IMR-90 (cell line): ENCODE measurements at places on chromosomes 12 and 14.
A peak's percentile ranks its signal among the peaks of the same experiment; 100 is the strongest.

DNA sequence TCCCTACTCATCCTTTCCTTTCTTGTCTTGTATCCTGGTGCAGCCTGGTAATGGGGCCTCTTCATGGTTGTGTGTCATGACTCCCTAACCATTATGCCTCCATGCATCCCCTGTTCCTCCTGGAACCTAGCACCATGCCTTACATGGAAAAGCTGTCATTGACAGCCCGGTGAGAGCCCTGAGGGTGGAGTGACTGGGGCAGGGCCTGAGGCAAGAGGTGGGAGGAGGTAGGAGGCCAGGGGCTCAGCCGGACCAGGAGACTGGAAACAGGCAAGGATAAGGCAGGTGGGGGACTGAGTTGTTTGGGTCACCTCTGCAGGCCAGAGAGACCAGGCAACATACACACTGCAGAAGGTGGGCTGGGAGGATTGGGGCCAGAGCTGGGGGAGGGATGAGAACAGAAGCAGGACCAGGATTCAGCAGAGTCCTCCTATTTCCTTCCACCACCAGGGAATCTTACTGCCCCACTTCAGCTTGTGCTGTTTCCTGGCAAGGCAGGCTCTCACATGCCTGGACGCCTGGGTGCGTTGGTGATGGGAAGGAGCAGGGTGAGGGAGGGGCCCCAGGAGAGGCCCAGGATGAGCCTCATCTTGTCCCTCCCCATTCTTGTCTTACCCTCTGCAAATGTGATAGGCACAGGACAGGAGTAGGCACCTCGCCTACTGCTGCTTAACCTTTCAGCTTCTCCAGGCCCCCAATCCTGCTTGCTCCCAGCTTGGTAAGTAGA lies at the start of gene LTB4R2:
Gene LTB4R2 (plus strand): TSS at position 603 of the 727 bp plus-strand sequence. CDS start 525 bp downstream, outside the sequence.
- DNase-seq, result no peak

- no peak for DNase-seq
Measured at GRCh38 chr14:36365766-36366165, 45.3 kb upstream of the MBIP start.

DNA sequence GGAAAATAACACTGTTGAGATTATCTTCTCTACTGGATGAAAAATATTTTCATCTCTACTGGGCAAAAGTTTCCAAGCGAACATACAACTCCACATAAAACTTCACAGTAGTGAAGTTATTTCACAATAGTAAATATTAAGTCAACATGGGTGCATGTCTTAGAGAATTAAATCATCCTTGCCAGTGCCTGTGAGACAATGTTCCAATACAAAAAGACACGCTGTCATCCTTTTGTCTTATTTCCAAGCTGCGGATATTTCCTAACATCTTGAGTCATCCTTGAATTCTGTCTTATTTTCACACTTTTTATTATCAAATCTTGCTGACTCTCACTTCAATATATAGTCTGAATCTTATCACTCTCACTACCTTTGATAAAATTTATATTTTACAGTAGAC lies 142.9 kb upstream of the KITLG start:
- peak; percentile 36 for DNase-seq

DNA sequence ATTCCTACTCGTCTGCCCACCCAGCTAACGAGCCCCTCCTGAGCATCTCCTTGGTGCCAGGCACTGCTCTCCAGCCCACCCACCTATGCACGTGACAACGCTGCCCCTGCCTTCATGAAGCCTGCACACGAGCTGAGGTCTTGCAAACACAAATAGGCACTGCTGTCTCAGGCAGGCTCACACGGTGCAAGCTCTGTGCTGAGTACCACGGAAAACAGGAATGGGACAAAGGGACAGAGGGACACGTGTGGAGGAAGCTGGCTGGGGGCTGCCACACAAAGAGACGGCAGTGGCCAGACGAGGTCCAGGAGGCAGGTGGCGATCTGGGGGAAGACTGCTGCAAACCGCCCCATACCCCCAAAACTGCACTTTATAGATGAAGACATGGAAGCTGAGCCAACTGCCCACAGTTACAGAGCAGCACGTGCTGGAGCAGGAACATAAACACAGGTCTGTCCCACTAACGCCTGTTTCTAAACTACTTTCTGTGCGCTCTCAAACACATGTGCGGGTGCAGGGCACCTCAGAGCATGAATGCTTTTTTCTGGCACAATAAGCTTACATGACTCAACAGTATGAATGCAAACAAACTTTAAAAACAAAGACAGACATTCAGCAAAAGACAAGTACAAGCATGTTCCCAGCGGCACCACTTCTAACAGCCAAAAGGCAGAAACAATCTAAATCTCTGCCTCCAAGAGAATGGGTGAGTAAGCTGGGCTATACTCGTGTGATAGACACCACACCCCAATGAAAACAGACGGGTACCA lies 64.5 kb downstream of the AMN start:
- peak; percentile 90 for DNase-seq
